ENCODE measurements at places on chromosomes 12 and 14.

DNA sequence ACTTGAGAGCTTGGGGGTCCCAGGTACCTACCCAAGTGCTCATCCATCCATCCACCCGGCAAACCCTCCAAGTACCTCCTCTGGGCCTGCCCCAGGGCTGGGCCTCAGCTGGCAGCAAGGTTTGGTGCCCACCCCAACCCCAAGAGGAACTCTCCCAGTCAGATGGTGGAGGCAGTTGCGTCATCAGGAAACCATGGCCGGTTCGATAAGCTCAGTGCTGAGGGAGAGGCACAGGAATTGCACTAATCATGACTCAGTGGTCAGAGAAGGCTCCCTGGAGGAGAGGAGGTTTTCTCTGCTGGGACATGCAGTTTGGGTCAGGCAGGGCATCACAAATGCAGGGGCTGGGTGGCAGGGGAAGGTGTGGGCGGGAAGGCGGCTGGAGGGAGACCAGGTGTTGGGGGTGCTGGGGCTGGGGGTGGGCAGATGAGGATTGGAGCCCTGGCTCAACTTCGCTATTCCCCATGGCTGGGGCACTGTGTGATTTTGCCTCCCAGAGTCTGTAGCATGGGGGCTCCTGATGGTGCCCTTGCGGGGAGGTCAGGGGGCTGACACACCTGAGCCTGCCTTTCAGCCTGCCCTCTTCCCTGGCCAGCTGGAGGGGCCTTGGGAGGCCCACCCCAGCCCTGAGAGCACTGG, 32.2 kb downstream of the SH2B3 start:
- no peak for DNase-seq

- DNase-seq: no peak
Measured at GRCh38 chr14:78985668-78986381, 815.7 kb downstream of the NRXN3 start.

DNA sequence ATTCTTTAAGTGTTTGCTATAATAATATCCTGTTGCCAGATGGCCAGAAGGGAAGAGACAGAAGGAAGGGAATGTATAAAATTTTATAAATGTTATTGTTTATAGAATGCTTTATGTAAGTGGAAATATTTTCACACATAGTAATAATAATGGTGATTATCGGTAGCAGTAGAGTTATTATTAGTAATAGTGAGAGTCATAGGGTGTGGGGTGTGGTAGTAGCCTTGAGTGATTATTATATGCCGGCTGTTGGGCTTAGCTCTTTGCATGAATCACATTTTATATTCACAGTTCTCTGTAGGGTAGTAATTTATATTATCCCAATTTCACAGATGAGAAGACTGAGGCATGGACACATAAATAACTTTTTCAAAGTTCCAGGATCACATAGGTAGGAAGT, 391.4 kb downstream of the C12orf75 start:
- DNase-seq: no peak

- DNase-seq: no peak
Measured at GRCh38 chr12:123253641-123254459, 17.8 kb downstream of the CDK2AP1 start.

DNA sequence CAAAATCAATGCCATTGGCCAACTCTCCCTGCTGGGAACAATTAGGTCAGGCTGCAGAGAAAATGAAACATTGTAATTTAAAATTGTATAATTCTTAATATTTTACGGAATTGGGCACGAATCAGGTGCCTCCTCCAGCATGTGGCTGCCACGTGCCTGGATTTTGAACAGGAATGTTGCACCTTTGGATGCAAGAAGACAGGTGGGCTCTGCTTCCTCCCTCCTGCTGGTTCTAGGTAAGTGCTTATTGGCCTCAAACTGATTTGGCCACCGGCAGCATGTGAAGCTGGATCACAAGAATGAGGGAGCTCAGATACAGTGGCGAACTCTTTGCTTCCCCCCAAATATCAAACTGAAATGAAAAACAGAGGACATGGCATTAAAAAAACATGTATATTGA, 1559.9 kb upstream of the FLRT2 start:
- DNase-seq: no peak

- DNase-seq: no peak
Measured at GRCh38 chr12:13195785-13196129, 769 bp upstream of the EMP1 start.

DNA sequence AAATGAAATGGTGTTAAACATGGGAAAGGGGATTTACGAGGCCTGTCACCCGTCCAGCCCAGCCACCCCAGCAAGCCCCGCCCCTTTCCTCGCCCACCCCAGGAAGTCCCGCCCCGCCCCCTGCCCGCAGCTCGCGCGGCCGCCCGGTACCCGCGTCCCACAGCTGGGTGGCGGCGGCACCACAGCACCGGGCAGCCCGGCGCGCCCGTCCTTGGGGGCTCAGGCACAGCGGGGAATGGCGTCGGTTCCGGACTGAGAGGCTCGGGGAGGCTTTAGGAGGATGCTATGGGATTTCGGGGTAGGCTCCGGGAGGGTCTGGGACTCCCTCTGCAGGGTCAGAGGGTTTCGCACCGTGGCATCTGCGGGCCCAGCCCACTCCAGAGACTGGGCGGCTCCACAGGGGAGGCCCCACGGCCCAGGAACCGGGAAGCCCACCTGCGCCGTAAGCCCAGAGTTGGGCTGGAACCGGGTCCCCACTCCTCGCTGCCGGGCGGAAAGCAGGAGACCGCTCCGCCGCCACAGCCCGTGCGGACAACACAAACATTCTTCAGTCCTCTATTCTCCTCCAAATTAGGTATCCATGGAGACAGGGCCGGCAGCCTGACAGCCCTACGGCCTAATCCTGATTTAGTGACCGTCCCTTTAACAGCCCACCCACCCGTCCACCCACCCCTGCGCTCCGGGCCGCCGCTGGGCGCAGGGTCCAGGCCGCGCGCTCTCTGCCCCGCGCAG, 1.4 kb downstream of the FIGNL2 start:
- DNase-seq: peak; percentile 28

- DNase-seq: no peak
Measured at GRCh38 chr12:24996820-24997219, 47.9 kb upstream of the BCAT1 start.

DNA sequence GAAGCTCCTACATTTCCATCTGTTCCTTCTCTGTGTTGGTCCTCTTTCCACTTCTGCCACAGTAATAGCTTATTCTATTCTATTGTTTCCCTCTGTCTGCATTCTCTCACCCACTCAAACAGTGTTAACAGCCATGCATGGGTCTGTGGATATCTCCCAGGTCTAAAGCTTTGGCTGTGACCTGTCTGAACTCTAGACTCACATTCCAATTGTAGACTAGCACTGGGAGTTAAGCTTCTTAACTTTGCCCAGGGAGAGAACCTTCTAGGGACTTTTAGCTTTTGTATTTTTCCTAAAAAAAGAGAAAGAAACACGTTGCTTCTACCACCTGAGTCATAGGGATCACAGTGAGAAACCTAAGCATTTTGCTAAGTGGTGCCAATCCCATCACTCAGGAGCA, 36.7 kb downstream of the PTPRR start:
- DNase-seq: no peak

DNA sequence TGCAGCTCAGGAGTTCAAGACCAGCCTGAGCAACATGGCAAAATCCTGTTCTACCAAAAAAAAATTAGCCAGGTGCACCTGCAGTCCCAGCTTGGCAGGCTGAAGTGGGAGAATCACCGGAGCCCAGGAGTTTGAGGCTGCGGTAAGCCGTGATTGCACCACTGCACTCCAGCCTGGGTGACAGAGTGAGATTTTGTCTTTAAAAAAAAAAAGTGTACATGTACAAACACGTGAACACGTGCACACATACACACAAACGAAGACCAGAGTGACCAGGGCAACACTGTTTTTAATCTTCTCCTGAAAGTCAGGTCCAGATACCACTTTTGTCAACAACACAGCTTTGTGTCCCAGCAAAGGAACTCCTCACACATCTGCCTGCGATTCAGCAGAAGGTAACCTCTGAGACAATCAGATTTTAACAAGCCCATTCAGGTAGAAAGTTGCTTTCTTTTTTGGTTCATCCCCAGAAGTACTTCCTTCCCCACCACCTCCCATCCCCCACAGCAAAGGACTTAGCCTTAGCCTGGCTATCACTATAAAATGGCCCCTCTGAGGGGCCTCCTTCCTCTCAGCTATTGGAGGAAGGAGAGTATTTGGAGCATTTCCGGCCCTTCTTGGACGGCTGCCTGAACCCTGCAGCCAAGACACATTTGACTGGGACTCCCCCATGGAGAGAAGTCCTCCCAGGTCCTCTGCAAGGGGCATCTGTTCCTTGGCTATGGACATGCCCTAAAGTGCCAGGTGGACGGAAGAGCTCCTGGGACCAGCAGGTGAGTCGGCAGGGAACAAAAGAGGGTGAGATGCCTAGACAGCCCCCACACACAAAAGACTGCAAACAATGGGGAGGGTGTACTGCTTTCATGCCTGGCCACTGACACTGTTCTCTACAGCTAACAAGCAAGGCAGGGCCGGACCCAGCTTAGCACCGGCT, 9.8 kb downstream of the CTDSP2 start:
- no peak for DNase-seq

Measured in stimulated activated CD4-positive, alpha-beta T cell treated with anti-CD3 and anti-CD28 coated beads, Interleukin-1b, Interleukin-23, amount 100 ng/mL, for 24 hours (primary cell).